ENCODE measurements at places on chromosomes 4 and X.
A peak's percentile ranks its signal among the peaks of the same experiment; 100 is the strongest.

DNA sequence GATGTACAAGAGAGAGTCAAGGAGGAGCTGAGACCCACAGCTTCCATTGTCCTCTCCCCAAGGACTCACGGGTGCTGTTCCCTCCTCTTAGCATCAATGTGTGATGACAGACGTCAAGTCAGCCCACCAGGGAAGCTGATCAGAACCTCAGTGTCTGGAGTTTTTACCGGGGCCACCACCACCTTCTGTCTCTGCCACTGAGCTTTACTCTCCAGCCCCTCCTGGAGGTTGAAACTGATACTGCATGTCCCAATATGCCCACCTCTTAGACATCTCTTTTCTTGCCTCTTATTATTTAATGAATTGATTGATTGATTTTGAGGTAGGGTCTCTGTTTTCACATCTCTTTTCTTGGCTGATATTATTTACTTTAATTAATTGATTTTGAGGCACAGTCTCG is 10.3 kb upstream of the AKAP17A start:
- DNase-seq: peak; percentile 9

DNA sequence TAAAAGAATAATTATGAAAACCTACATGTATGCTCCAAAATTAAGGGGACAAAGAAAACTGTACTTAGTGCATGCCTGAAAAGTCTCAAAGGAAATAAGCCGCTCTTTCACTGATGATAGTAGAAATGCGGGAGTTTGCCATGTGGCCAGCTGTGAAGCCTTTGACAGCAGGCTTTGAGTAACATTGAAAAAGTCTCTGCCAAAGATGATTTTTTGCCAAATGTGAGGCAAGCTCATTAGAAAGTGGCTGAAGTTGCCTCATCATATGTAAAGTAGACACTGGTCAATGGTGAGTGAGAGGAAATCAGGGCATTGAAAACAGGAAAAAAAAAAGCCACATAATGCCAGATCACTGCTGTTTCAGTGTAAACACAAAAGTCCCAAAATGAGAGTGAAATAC is 2360.1 kb downstream of the PCDH7 start:
- no peak for DNase-seq

GRCh38 chr4:158170691-158171561 is 1.9 kb downstream of the GASK1B start:
- peak; percentile 72 for DNase-seq

DNA sequence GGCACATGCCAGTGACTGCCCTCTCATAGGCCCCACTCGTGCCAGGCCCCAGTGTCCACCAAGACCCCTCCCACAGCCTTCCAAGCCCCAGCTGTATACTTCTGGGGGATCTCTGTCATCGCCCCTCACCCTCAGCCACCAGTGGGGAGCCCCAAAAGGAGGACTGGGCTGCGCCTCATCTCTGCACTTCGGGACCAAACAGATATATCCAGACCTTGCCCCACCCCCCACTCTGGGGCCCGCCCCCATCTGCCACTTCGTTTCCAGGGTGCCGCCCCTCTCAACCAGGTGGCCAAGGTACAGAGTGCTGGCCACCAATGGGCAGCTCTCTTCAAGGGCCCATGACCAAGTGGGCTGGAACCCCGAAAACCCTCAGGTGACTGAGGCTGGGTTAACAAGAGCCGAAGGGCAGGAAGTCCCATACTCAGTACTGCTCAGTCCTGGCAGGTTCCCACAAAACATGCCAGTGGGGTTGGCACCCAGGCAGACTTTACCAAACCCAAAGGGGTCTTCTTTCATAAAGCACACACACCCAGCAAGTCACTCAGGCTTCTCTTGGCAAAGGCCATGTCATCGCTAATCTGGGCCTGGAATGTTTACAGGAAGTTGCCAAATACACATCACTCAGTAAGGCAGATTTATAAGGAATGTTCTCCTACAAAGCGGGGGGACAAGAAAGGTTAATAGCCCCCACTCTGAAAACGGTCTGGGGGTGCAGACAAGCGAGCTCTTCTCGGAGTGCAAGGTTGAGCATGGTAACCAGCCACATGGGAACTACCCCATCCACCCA is 4.4 kb downstream of the ZFYVE28 start:
- no peak for DNase-seq

GRCh38 chr4:84146300-84146959 is 352.7 kb downstream of the NKX6-1 start:
- no peak for DNase-seq

DNA sequence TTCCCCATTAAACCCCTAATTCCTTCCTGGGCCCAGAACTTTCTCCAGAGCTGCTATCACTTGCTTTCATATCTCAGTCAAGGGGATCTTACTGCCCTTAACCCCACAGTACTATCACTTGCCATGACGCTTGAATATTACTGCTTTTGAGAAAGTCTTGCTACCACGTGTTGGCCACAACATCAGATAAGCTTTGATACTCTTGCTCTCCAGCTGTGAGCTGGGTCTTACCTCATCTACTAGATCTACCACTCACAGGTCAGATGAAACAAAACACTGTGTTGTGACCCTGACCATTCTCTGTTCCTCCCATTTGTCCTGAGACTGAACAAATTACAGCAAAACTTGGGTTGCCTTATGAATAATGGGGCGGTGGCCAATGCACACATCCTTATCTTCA is 12.1 kb upstream of the TAPT1 start:
- no peak for DNase-seq

- DNase-seq: no peak
Observed at GRCh38 chrX:30533266-30533665, 44.3 kb downstream of the TASL start.

DNA sequence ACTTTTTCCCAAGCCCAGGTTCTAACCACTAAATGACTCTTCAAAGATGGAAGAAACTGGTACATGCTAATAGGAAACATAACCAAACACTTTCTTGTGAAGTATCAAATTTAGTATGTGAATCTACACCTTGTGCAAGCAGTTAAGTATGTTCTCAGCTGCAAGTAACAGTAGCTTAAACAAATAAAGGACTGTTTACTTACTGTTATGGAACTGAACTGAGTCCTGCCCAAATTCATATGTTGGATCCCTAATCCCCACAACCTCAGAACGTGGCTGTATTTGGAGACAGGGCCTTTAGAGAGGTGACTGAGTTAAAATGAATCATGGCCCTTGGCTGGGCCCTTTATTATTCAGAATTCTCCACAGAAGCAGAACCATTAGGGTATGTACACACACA is 178.7 kb downstream of the KDR start:
- no peak for DNase-seq

DNA sequence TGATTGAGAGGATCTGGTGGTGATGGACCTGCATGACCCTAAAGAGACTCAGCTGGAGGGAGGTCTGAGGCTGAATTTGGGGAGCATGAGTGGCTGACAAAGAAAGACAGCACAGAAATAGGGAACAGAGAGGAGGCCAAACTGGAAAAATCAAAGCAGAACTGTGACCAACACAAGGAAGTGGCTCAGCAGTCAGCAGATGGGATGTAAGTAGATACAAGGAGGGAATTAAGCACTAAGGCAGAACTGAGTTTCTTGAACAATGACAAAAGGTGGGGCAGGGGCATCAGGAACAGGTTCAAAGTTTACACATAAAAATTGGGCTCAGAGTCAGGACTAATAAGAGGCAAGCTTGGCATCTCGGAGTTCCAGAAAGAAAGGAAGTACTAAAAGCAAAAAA is 144.3 kb upstream of the KLF3 start:
- DNase-seq: no peak

GRCh38 chr4:33073811-33074210 is 2353.6 kb downstream of the PCDH7 start:
- DNase-seq: peak; percentile 51

GRCh38 chrX:53283567-53283966 is 2.2 kb upstream of the IQSEC2 start:
- no peak for DNase-seq

DNA sequence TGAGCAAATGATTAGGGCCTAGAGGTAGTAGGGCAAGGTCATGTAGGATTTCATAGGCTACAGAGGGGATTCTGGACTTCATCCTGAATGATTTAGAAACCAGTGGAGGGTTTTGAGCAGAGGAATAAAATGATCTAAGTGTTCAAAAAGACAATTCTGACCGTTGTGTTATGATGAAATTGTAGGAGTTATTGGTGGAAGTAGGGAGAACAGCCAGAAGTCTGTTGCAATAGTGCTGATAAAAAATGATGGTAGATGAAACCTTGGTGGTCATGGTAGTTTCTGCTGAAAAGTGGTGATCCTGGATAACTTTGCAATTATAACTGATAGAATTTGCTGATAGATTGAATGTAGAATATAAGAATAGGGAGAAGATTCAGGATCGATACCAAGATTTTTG is 60.2 kb downstream of the MID1IP1 start:
- DNase-seq: no peak

GRCh38 chr4:113823291-113823659 is 61.7 kb upstream of the CAMK2D start:
- DNase-seq: no peak

- DNase-seq: peak; percentile 15
Observed at GRCh38 chr4:242121-242848, 63.0 kb downstream of the ZNF732 start.

GRCh38 chr4:116453127-116453526 is 632.2 kb downstream of the TRAM1L1 start:
- DNase-seq: no peak

Data from urothelium cell line (cell line).